ENCODE measurements at places on chromosomes 6 and 20.

- no peak for DNase-seq
These were observed 10.6 kb downstream of the DDR1 start for GRCh38 chr6:30894935-30895334.

DNA sequence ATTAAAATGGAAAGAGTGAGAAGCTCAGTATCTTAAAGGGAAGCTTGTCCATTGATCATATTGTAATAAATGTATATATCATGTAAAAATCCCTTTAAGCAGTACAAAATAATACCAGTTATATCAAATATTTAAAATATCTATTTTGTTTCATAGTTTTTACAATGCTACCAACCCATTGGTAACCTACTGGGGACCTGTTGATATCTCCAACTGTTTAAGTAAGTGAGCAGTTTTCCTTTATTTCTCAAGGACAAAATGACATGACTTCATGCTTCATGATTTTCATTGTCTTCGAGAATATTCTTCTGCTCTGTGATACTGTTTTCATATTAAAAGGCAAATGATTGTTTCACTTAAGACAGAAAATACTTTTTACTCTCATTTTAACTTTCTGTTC lies 100.0 kb downstream of the ADGRG6 start:
- no peak for DNase-seq

- no peak for DNase-seq
These were observed 36.0 kb downstream of the ANKS1A start for GRCh38 chr6:34924831-34925625.

- DNase-seq = no peak
These were observed 375.2 kb upstream of the PLCB4 start for GRCh38 chr20:8693709-8694108.

DNA sequence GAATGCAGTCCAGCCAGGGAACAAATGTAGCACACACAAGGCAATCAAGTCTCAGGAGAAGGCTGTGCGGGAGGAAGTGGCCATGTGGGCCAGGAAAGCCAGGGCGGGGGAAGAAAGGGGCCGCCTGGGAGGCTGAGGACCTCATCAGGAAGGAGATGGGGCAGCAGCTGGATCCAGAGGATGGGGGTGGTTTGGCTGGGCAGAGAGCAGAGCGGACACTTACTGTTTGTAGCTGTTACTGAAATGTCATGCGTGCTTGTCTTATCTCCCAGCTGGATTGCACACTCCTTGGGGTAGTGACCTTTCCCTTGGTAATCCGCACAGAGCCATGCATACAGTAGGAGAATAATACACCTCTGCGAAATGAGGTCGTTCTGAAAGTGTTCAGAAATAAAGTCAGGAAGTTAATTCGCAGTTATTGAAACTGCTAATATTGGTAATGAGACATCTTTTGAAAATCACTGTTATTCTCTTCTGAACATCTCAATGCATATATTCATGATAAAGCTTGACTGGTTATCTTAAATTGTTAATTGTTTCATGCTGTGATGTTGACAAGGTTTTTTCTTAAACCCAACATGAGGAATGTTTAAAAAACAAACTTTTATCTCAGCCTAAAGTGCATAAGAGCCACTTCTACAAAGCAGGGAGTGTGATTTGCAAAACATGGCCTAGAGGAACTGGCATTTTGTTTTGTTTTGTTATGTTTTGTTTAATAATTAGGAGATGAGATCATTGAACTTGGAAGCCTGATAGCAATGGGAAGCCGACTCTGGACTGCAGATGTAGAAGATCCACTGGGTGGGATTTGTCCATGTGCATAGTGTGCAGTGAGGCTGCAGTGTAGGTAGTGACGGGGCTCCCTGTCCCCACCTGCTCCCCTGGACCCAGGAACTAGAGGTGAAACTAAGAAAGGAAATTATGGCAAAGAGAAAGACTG lies 18.0 kb upstream of the MAP3K4 start:
- DNase-seq = no peak
